Esophagus muscularis mucosa (tissue), 4 donors: ENCODE measurements at places on chromosomes 12 and 14.

- H3K4me1 ChIP-seq = peaks cover 7% of the 10 kb centered on the region
- no peaks in the 10 kb centered on the region for H3K36me3 ChIP-seq
- no peaks in the 10 kb centered on the region for H3K27me3 ChIP-seq
- no peak for DNase-seq
- H3K4me3 ChIP-seq = no peak overlapping the region
- H3K27ac ChIP-seq = no peak overlapping the region
These were observed 22.1 kb upstream of the ITPK1 start for GRCh38 chr14:93137864-93138263.

- H3K36me3 ChIP-seq = no peaks in the 10 kb centered on the region
- no peaks in the 10 kb centered on the region for H3K27me3 ChIP-seq
- no peak overlapping the region for H3K27ac ChIP-seq
These were observed 55.2 kb downstream of the MAP1LC3B2 start for GRCh38 chr12:116614194-116614915.

GRCh38 chr12:71684081-71684480 is 1.8 kb upstream of the TMEM19 start:
- no peaks in the 10 kb centered on the region for H3K36me3 ChIP-seq
- peaks cover 31% of the 10 kb centered on the region for H3K4me1 ChIP-seq
- no peak overlapping the region for H3K4me3 ChIP-seq
- DNase-seq = no peak
- H3K27ac ChIP-seq = no peak overlapping the region

DNA sequence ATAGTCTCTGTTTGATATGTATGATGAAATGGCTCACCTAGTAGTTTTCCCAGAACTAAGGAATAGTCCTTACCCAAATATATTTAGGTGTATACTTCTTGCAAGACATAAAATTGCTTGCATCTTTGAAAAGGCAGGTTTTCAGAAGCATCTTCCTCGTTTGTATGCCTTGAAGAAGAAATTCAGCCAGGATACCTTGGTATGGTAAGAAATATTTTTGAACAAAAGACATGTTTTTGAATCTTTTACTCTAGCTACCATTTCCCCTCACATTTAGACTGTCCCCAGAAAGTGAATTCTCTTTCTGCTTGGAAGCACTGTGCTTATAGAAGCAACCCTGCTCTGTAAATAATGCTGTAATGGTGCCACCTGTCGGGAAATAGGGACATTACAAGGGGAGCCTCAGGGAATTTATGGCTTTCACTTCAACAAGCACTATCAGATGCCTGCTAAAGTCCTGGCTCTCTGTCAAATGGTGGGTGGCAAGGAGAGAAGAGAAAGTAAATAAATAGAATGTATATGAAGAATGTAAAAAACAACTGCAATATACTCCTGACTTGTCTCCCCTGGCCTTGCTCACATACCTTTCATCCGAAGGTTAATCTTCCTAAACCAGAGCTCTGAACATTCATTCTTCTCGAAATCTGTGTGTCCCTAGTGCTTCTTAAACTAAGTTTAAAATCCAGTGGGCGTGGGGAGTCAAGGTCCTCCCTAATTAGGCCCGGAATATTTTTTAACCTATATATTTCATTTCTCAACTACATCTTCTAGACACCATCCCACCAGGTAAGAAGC is 6.1 kb downstream of the CCDC184 start:
- peaks cover 4% of the 10 kb centered on the region for H3K4me1 ChIP-seq
- peak; percentile 92 for DNase-seq
- peaks cover 6% of the 10 kb centered on the region for H3K27me3 ChIP-seq

DNA sequence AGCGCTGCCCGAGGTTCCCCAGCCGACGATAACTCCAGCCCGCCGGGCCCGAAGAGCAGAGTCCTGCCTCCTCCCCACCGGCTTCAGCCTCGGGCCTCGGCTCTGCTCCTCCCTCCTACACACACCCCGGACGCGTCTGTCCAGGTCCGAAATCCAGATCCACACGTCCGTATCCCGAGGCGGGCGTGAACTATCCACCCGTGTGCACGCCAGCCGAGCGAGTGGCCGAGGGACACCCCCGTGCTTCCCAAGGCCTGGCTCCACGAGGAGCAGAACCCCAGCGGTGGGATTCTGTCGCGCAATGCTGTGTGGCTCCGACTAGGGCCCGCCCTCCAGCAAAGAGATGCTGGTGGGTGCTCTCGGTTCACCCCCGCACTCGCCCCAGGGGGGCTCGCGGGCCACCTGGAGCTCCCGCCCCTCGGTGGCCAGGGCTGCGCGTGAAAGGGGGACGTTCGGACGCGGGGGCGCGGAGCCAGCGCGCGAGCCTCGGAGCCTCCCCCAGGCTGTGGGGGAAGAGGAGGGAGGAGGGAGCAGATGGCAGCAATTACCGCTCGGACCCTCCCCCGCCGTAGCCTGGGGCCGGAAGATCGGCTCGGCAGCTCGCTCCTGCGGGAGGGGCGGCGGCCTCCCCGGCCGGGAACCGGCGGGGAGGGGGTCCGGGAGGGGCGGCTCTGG is 18.9 kb upstream of the ANKRD33 start:
- peaks cover 25% of the 10 kb centered on the region for H3K4me1 ChIP-seq
- peak overlapping the region; percentile 54 for H3K4me3 ChIP-seq
- H3K27ac ChIP-seq = no peak overlapping the region
- H3K27me3 ChIP-seq = peaks cover 82% of the 10 kb centered on the region
- no peaks in the 10 kb centered on the region for H3K36me3 ChIP-seq

- no peaks in the 10 kb centered on the region for H3K4me1 ChIP-seq
- DNase-seq = no peak
- H3K36me3 ChIP-seq = no peaks in the 10 kb centered on the region
- peaks cover 4% of the 10 kb centered on the region for H3K27me3 ChIP-seq
These were observed 53.6 kb downstream of the EIF2S3B start for GRCh38 chr12:10559244-10559643.

- no peak overlapping the region for H3K4me3 ChIP-seq
- no peaks in the 10 kb centered on the region for H3K36me3 ChIP-seq
- no peak for DNase-seq
These were observed 94.7 kb upstream of the KRR1 start for GRCh38 chr12:75606151-75606550.

DNA sequence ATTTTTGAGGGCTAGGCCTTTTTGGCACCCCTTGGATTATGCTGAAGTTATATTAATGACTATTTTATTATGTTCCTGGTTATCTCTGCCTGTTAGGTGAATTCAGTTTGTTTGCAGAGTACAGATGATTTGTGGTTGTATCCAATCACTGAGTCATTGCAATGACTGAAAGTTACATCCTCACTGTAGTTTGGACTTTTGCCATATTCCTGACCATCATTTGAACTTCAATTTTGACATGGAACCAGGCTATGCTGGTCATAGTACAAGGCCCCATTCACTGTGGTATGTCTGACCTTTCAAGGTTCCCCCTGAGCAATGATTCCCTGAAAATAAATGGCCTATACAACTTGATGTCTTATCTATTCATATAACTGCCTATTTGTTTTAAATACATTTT is 621.0 kb downstream of the CCER1 start:
- DNase-seq = no peak
- no peaks in the 10 kb centered on the region for H3K36me3 ChIP-seq
- H3K27ac ChIP-seq = no peak overlapping the region
- H3K27me3 ChIP-seq = no peaks in the 10 kb centered on the region

DNA sequence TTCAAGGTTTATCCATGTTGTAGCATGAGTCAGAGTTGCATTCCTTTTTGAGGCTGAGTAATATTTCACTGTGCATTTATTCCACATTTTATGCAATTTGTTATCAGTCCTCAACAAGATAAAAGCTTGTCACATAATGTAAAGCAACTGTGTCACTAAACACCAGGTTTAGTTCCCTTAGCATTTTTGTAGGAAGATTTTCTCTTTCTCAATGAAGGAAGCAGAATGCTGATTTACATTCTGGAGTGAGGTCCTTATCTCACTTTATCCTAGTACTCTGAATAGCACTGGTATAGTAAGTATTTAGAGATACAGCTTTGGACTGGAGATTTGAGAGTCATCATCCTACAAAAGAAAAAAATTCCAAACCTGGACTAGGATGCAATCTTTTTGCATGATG is 9.8 kb upstream of the EXD2 start:
- H3K4me1 ChIP-seq = no peaks in the 10 kb centered on the region
- no peak overlapping the region for H3K4me3 ChIP-seq
- no peaks in the 10 kb centered on the region for H3K27me3 ChIP-seq
- no peak for DNase-seq

DNA sequence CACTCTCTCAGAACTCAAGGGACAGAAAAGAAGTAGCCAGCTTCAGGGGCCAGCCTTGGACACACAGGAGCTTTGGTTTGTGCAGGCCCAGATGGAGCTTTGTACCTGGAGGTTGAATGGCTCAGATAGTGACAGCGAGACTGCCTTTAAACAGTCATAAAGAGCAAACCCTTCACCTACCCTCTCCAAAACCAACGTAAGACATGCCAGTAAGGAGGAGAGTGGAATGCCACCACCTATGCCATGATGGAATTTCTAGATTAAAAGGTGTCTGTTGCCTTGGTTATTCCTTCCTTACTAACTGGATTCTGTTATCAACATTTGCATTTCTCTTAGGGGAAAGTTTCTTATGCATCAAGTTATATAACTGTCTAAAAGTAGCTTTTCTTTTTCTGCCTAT is 98.1 kb downstream of the EML1 start:
- no peak overlapping the region for H3K4me3 ChIP-seq
- DNase-seq = no peak
- no peak overlapping the region for H3K27ac ChIP-seq
